Colonic mucosa (tissue), 4 donors: ENCODE measurements at places on chromosomes 12 and 14.

DNA sequence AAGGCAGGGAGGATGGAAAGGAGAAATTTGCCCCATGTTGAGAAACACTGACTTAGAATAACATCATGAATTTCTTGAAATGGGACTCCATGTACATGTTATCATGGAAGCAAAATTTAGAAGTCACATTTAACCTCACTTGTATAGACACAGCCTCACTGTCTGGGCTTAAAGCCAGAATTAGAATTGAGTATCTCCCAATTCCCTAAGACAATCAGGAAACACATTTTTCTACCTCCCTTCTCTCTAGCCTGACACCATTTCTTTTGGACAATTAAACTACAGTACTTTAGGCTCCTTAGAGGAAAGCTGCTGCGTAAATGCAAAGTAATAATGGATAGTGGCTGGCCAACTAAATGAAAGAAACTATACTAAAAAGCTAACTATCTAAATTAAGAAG, 795.5 kb downstream of the C12orf50 start:
- no peaks in the 10 kb centered on the region for H3K4me1 ChIP-seq
- DNase-seq: no peak
- no peaks in the 10 kb centered on the region for H3K27me3 ChIP-seq
- no peaks in the 10 kb centered on the region for H3K36me3 ChIP-seq
- no peak overlapping the region for H3K27ac ChIP-seq

DNA sequence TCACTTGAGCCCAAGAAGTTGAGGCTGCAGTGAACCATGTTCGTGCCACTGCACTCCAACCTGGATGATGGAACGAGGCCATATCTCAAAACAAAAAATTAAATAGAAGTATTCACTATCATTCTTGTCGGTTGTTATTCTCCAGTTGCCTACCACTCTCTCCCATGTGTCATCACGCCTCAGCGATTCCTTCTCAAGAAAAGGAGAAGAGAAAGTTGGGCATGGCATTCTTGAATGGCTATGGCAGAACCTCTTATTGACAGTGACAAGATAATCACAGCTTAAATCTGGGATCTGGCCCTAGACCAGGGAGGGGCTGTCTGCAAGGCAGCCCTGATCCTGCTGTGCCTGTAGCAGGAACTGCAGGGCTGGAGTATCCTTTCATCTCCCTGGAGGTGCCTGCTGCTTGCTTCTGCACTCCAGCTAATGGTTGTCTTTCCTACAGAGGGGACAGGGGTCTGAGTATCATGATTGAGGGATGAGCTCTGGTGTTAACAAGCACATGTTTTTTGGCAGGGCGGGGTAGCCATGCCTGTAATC, 12.8 kb upstream of the MLEC start:
- no peaks in the 10 kb centered on the region for H3K27me3 ChIP-seq
- H3K4me1 ChIP-seq: peaks cover 1% of the 10 kb centered on the region
- no peaks in the 10 kb centered on the region for H3K36me3 ChIP-seq
- no peak overlapping the region for H3K4me3 ChIP-seq

DNA sequence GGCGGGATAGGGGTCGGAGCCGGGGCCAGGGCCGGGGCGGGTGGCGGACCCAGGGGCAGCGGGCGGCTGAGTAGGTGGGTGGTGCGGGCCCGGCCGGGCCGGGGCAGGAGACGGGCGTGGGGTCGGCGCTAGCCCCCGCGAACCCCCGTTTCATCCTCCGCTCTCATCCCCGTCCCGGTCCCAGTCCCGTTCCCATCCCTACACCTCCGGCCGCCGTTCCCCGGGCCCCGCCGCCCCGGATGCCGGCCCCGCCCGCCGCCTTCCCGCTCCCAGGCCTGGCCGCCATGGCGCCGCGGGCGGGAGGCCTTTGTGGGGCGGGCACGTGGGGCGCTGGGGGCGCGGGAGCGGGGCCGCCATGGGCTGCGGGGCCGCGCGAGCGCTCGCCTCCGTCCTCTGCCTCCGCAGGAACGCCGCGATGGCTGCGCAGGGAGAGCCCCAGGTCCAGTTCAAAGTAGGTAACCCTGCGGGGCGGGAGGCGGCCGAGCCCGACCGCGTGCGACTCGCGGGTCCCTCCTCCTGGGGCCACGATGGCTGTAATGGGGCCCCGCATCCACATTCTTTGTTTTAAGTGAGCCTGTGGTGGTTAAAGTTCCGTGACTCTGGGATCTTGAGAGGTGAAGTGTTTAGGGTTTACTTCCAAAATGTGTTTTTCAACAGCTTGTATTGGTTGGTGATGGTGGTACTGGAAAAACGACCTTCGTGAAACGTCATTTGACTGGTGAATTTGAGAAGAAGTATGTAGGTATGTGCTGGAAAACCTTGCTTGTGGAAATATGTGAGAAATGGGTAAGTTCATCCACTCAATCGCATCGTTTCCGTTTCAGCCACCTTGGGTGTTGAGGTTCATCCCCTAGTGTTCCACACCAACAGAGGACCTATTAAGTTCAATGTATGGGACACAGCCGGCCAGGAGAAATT, 572 bp downstream of the RAN start:
- peaks cover 23% of the 10 kb centered on the region for H3K36me3 ChIP-seq
- no peak for DNase-seq
- H3K27ac ChIP-seq: peak overlapping the region; percentile 72

- H3K4me3 ChIP-seq: no peak overlapping the region
- no peak overlapping the region for H3K27ac ChIP-seq
- H3K27me3 ChIP-seq: no peaks in the 10 kb centered on the region
- no peaks in the 10 kb centered on the region for H3K4me1 ChIP-seq
- no peaks in the 10 kb centered on the region for H3K36me3 ChIP-seq
Observed at GRCh38 chr12:30997685-30998440, 71.3 kb downstream of the TSPAN11 start.

GRCh38 chr12:124767066-124767821, 96.4 kb downstream of the SCARB1 start:
- DNase-seq: peak; percentile 83
- H3K27me3 ChIP-seq: no peaks in the 10 kb centered on the region
- no peaks in the 10 kb centered on the region for H3K36me3 ChIP-seq
- peaks cover 5% of the 10 kb centered on the region for H3K4me1 ChIP-seq
- no peak overlapping the region for H3K27ac ChIP-seq

- DNase-seq: no peak
- H3K27ac ChIP-seq: peak overlapping the region; percentile 73
- H3K4me1 ChIP-seq: peaks cover 20% of the 10 kb centered on the region
- H3K4me3 ChIP-seq: no peak overlapping the region
- H3K36me3 ChIP-seq: no peaks in the 10 kb centered on the region
Observed at GRCh38 chr12:120235369-120236323, 29.9 kb downstream of the PXN start.

DNA sequence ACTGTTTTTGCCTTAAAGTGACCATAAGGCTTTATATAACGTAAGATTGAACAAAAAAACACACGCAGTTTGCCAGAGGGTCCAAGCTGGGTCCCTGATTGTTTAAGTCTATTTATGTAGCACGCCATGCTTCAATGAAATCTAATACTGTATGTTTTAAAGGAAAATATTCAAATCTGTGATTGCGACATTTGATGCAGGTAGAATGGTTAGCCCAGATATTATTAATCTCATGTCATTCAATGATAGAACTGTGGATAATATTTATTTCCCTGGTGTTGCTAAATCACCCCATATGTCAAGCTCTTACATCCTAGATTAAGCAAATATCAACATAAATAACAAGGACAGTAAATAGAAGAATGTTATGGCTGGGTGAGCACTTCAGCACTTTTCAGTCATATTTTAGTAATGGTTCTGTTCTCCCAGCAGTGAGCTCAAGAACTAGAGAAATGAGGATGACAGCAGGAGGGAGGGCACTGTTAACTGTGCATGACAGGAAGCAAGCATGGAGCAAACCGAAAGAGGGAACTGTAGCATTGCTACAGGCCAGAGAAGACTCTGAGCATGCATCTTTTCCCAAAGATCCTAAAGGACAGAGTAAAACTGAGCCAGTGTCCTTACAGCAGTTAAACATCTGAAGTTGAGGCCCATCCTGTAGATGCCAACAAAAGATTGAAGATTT, 465.7 kb upstream of the MGAT4C start:
- H3K27ac ChIP-seq: no peak overlapping the region
- DNase-seq: no peak
- H3K27me3 ChIP-seq: no peaks in the 10 kb centered on the region
- no peak overlapping the region for H3K4me3 ChIP-seq

DNA sequence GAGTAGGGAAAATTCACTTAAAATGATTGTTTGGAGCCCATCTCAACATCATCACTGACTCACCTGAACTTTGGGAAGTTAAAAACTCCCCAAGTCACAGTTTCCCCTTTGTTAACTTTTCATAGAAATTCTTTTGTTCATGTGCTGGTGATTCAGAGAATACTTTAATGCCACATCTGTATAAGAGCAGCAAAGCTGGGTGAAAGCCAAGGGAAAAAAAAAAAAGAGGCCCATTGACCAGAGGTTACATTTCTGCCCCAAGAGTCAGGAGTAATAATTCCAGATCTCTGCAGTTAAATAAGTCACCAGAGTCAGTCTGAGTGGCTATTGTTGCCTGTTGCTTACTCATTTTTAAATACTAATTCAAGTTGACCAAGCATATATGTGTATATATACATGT, 136.4 kb upstream of the LGR5 start:
- no peaks in the 10 kb centered on the region for H3K36me3 ChIP-seq
- DNase-seq: no peak
- no peaks in the 10 kb centered on the region for H3K27me3 ChIP-seq

DNA sequence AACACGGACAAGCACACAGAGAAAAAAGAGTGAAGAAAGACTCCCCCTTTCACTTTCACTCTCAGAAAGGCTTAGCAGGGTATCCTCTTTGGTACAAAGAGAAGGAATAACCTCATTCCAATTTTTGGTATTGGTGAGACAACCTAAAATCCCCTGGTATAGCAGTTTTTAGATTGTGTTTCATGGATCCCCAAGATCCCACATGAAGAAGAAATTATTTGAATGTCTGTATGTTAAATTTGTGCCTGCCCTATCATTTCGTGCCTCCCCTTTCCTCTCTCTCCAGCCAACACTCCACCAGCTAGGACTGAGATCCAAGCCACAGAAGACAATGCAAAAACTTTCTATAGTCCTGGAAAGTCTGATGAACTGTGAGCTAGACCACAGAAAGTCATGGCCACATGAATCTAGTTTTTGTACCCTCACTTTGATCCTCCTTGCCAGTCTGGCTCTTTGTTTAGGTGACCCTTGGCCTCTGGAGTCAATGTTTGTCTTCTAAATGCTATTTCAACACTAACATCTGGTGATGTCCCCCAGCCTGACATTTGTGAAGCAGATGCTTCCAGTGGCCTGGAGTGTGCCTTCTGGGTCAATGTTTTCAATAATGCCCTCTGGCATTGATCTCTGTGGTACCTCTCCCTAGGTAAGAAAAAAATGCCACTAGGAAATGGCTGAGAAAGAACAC, 181.9 kb upstream of the BMP4 start:
- H3K36me3 ChIP-seq: no peaks in the 10 kb centered on the region
- H3K27me3 ChIP-seq: no peaks in the 10 kb centered on the region
- DNase-seq: no peak
- H3K4me1 ChIP-seq: no peaks in the 10 kb centered on the region
- no peak overlapping the region for H3K4me3 ChIP-seq

- no peak for DNase-seq
- H3K4me3 ChIP-seq: no peak overlapping the region
- H3K36me3 ChIP-seq: no peaks in the 10 kb centered on the region
- H3K27ac ChIP-seq: no peak overlapping the region
- no peaks in the 10 kb centered on the region for H3K4me1 ChIP-seq
Observed at GRCh38 chr14:91570021-91570420, 59.9 kb upstream of the PPP4R3A start.

DNA sequence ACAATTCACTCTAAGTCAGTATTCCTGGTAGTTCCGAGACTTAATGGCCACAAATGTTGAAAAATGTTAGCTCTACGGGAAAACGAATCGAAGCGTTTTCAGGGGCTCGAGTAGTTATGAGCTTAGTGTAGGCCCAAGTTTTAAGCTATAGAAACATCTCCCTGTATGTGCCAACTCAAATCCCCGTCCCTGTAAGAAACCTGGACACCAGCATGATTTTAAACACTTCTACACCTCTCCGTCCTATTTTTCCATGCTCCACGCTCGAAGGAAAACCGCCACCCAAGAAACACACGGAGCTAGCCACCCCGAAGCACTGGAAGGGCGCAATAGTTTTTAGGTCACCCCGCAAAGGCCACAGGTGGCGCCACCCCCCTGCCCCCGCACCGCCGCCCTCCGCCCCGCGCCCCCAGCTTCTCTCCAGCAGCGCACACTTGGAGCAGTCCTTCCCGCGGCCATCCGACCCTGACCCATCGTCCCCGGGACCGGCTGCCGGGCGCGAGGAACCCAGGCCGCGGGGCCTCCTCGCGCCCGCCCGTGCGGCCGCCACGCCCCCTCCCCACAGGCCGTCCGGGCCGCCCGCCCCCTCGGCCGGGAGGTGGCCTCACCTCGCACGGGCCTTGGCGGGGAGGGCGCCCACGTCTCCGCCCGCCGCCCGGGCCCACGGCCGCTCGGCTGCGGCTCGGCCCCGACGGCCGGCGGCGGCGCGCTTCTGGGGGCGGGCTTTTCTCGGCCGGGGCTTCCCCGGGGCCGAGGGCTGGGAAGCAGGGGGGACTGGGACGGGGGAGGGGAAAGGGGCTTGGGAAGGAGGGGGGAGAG, 522 bp downstream of the R3HDM2 start:
- H3K27me3 ChIP-seq: no peaks in the 10 kb centered on the region
- peak; percentile 47 for DNase-seq
- H3K36me3 ChIP-seq: no peaks in the 10 kb centered on the region
- peak overlapping the region; percentile 61 for H3K4me3 ChIP-seq
- H3K27ac ChIP-seq: peak overlapping the region; percentile 89
- H3K4me1 ChIP-seq: no peaks in the 10 kb centered on the region

GRCh38 chr14:77730976-77731497, 23.1 kb downstream of the SLIRP start:
- no peak overlapping the region for H3K4me3 ChIP-seq
- DNase-seq: no peak
- peaks cover 49% of the 10 kb centered on the region for H3K36me3 ChIP-seq
